Mucosa of gallbladder (tissue), 1 donor: ENCODE measurements at places on chromosomes 7 and 10.

DNA sequence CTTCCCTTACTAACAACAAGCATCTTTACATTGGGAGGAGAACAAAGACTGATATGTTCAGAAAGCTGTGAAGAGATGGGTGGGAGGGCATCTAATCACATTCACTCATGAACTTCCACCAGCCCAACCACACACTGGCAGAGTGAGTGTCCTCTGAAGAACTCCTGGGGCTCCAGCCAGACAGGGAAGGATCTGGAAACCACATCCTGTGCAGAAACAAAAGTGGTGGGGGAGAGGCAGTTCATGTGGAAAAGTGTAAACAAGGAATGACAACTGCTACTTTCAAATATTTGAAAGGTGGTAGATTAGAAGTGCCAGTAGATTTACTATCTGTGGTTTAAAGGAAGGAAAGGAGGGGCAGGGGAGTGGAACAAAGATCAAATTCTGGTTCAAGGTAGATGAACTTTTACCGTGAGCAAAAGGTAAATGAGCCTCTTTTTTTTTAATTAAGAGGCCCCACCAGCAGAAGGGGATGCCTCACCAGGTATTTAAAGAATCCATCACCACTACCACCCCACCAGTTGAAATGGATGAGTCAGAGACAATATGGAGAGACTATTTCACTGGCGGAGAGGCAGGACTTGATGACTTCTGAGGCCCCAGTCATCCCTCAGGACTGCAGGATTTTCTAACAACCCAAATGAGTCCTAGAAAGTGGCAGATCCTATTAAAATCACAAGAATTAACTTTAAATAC, 34.5 kb downstream of the GOT1 start:
- no peak for DNase-seq

DNA sequence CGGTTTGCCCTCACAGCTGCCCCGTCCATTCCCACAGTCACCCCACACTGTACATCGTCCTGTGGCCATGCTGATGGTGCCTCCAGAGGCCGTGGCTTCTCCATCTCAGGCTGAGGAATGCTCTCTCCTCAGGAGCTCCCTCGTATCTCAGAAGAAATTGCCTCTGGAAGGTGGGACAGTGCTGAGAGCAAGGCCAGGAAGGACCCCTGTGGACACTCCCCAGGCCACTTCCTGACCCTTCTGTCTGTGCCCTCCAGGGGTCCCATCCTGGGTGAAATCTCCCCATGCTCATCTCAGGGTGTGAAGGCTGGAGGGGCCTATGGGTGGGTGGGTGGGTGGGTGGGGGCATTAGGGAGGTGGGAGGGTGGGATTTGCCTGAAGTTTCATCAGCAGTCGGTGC, 454.3 kb downstream of the PLXNA4 start:
- no peak for DNase-seq

DNA sequence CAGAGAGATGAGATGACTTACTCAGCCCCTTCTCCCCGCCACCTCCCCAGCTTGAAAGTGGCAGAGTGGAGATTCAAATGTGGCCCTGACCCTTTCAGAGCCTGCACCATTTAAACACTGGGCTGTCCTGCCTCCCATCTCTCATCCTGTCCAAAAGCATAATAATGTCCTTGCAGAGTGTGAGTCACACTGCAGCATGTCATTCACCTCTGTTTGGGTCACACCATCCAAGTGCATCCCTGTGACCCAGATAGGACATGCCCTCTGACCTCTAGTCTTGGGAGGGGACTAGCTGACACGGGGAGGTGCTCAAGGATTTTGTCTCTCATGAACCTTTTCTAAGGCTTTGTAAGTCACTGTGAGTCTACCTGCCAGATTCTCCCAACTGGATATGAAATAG, 89.1 kb upstream of the PDCD4 start:
- DNase-seq = no peak

DNA sequence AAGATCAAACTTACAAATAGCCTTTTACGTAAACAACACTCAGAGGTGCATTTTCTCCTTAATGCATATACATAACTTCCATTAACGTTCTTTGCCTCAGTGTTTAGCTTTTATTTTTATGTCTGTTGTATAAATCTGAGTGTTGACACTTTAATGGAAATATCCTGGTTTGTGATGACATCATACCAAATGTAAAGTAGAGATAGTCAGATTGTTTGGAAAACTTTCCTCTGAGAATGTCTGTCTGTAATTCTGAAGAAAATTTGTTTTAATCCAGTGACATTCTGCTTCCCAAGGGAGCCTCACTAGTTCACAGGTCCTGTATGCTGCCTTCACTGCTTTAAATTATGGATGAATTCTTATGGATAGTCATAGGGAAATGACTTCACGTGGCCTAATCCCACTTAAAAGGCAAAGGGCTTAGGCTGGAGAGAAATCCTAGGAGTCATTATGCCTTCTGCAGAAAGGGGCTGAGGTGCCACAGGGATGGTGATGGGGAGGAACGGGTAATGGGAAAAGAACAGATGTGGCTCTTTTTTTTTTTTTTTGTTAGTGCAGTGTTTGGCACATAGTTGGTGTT, 93.2 kb downstream of the DNAJB9 start:
- DNase-seq = no peak

DNA sequence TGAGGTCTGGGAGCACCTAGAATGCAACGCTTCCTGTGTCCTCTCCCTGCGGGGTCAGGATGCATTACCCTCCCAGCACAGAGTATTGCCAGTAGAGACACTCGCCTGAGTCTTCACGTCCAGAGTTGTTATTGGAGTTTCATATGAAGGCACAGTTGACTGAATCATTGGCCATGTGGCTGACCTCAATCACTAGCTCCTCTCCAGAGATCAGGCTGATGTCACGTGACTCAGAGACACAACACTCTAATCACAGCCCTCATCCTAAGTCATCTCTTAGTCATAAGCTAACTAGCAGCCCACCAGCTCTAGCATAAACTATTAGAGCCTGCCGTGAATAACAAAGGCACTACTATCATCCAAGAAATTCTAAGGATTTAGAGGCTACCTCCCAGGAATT, 107.8 kb downstream of the HECW1 start:
- no peak for DNase-seq

DNA sequence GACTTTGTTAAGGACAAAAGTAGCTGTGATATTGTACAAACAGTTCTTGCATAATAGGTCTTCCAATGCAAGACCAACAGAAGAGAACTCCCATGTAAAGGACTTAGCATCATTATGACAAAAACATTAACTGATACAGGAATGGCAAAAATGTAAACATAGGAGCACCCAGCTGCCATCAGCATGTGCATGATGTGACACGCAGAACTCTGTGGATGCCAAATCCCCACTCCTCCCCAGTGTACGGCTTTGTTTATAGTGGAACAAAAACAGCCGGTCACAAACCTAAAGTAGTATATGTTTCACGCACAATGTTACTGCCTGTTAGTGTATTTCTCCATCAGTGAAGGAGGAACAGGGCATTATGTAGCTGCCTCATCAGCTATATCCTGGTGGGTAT, 316.0 kb upstream of the AOAH start:
- DNase-seq = no peak

DNA sequence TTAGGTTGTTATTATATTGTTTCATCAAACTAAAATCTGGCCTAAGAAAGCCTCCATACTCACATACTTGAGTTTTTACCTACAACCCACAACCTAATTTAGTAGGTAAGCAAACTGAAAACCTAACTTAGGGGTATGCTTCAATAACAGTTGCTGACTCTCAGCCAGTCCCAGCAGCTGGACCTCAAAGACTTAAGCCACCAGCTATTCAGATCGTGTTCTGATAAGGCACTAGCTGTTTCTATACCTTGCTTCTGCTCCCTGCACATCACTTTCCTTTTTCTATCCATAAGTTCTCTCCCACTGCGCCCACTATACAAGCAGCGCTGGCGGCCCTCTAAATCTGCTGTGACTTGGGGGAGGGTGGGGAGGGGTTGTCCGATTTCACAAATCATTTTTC, 42.3 kb downstream of the SUGCT start:
- no peak for DNase-seq

- DNase-seq = no peak
Observed at GRCh38 chr7:127871226-127871625, 160.0 kb downstream of the LRRC4 start.

- no peak for DNase-seq
Observed at GRCh38 chr10:12980102-12980661, 21.3 kb downstream of the CCDC3 start.

GRCh38 chr10:43259213-43259991, 7.5 kb downstream of the RASGEF1A start:
- no peak for DNase-seq
